ENCODE measurements at places on chromosomes 3 and 15.

- no peak for DNase-seq
These were observed 34.8 kb upstream of the RASA2 start for GRCh38 chr3:141452045-141452444.

DNA sequence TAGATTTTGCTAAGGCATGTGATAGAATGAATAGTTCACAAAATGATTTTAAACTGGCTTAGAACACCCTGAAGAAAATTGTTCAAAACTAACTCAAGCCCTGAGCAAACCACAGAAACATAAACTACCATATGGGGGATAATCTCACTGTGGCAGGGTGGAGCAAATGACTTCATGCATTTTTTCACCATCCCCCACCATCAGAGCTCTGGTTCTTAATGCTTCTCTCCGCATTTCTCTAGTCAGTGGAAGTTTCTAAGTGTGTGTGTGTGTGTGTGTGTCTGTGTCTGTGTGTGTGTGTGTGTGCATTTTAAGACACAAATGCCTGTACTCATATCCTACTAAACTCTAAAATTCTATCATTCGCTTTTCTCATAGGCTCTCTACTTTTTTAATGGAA lies 107.1 kb upstream of the PHLDB2 start:
- no peak for DNase-seq

DNA sequence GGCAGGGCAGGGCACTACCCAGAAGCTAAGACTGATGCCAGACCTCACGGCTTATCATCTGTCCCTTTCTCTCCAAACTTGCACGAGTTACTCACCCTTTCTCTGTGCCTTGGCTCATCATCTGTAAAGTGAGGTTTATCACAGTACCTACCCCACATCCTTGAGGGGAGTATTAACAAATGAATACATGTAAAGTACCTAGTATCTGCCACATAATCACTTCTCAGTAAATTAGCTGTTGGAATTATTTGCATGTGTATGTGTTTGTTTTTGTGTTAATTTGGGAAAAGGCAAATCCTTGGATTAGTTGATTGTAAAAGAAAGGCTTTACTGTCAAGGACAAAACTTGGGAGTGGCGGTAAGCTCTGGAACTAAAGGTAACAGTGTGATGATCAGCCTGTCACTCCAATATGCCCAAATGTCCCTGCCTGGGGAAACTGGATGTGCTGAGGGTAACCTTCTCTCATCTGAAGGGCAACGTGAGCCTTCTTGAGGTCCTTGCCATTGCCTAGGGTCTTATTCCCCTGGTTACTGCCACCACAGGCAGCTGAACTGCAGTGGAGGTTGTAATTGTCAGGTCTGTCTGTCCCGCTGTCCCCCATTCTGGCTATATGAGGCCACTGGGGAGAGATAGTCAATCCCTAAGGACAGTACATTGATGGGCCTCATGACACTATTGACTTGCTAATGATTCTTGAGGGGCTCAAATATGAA lies 269.4 kb downstream of the CLSTN2 start:
- no peak for DNase-seq

DNA sequence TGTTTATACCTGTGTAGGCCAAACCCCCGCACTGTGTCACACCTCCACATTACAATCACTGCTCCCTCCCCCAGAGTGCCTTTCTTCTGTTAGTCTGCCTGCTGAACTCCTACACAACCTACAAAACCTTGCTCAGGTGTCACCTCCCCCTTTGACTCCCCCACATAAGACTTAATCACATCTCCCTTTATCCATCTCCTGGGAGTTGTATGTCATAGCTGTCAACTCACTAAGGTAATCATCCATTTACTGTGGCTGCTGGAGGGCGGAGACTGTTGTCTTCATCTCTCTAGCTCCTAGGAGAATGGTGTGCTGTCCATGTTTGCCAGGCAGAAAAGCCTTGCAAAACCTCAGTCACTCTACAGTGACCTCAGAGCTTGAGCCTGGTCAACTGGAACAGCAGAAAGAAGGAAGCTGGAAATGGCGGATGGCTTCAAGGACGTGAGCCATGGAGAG lies 43.8 kb downstream of the ZNF710 start:
- DNase-seq, result no peak

GRCh38 chr3:119170821-119171220 lies 2.6 kb upstream of the UPK1B start:
- no peak for DNase-seq

- no peak for DNase-seq
These were observed 29.1 kb downstream of the RUVBL1 start for GRCh38 chr3:128094295-128095151.

DNA sequence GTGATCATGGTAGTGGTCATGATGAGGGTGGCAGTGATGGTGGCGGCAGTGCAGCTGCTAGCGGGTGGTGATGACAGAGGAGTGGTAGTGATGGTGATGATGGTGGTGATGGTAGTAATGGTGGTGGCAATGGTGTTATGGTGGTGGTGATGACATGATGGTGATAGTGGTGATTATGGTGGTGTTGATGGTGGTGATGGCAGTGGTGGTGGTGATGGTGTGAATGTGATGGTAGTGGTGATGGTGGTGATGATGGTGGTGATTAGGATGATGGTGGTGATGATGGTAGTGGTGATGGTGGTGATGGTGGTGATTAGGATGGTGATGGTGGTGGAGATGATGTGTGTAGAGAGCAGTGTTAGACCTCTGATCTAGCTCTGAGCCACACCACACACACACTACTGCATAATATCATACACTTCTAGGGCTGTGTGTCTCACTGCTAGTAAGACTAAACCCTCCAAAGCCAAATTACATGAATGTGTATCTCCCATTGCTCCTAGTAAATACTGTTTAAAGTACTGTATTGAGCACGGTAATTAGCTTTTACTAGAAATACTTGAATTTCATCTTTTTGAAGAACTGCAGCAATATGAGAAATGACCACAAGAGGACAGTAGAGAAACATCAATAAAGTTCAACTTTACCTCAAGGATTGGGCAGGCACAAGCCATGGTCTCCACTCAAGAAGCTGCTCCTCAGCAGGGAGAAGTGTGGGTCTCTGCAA lies 28.8 kb downstream of the TMED3 start:
- DNase-seq, result no peak

DNA sequence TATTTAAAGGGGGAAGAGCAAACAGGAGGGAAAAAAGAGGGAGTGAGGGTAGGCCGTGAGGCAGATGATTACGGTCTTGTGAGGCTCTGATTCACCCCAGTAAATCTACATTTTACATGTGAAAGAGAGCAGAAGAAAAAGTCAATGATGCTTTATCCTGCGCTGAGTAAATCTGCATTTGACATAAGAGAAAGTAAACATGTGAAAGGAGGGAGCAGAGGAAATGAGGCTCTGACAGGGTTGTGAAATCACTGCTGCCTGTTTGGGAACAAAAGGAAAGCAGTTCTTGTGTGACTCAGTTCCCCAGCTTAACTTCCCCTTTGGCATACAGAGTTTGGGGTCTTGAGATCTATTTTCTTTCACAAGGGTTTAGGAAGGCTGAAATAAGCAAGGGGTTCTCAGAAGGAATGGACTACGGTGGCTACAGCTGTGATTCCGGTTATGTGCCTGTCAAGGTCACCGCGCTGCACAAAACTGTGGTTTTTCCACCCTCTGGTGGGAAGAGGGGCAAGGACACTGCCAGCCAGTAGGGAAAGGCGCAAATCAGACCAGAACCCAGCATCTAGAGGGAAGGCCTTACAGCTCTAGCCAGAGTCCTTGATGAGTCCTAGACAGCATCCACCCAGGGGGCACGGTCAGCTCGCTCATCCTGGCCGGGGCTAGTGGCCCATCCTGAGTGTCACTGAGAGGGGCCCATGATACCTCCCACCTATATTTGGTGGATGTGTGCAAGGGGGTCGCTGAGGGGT lies 18.9 kb upstream of the HCN4 start:
- DNase-seq, result no peak

DNA sequence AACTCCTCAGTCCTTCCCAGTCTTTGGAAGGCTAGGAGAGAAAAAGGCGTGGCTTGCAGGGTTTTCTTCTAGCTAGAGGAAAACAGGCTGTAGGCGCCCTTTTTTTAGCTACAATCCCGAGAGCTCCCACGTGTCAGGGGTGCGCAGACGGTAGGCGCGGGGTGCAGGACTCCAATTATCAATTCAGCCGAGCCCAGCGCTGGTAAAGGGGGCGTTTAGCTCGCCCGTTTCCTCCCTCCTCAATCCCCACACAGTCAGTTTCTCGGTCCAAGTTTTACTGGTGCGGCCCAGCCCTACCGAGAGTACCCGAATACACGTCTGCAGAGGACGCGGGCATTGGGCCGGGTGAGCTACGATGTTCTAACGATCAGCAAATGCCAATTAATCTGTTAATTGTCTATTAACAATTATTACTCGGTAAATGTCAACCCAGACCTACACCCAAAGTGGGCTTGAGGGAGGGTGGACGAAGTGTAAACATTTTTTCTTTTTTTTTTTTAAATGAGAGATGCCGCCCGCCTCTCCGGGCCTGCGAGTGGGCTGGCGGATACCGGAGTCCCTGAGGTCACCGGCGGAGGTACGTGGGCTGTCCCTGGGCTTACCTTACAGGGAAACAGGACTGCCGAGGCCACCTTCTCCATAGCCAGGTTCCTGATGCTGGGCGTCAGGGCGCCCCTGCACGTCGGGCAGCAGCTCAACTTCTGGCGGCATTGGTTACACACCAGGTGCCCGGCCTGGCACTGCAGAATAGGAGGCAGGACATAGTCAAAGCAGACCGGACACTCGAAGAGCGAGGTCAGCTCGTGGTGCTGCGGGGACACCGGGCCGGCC lies 923 bp downstream of the SIAH2 start:
- peak; percentile 59 for DNase-seq

- peak; percentile 41 for DNase-seq
These were observed 19.8 kb upstream of the NUDT16 start for GRCh38 chr3:131361464-131362421.

GRCh38 chr3:3800685-3801493 lies 1.7 kb downstream of the LRRN1 start:
- peak; percentile 23 for DNase-seq

DNA sequence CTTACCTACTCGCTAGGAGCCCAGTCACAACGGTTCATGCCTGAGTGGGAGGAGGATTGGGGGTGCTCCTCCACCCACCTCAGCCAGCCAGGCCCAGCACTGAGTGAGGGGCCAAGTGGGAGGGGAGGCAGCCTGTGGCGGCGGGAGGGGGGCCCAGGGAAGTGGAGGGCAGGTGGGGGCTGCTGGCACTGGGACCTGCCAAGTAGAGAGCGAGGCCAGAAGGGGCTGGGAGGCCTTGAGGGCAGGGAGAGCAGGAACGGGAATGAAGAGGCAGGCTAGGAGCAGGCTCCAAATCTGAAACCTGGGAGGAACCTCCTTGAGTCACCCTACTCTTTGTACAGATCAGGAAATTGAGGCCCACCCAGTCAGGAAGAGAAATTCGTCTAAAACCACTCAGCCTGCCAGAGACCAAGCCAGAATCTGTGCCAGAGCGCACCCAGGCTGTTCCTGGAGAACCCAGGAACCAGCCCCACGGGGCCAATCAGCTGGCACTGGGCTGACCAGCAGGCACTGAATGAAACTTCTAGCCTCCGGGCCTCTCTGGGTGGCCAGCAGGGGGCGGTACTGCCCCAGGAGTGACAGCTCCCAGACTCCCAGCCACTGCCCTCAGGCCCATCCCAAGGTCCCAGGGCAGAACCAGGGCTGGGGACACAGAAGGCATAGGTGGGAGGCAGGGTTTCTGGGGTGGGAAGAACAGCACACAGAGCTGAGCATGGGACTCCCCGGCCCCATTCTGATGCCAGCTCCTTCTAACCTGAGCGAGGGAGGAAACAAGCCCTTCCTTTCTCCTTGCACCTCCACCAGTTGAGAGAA lies 14.8 kb upstream of the CYP11A1 start:
- peak; percentile 89 for DNase-seq
